ENCODE measurements at places on chromosomes 7 and 10.

- no peak for DNase-seq
These were observed 65.8 kb downstream of the SORCS3 start for GRCh38 chr10:104706886-104707285.

DNA sequence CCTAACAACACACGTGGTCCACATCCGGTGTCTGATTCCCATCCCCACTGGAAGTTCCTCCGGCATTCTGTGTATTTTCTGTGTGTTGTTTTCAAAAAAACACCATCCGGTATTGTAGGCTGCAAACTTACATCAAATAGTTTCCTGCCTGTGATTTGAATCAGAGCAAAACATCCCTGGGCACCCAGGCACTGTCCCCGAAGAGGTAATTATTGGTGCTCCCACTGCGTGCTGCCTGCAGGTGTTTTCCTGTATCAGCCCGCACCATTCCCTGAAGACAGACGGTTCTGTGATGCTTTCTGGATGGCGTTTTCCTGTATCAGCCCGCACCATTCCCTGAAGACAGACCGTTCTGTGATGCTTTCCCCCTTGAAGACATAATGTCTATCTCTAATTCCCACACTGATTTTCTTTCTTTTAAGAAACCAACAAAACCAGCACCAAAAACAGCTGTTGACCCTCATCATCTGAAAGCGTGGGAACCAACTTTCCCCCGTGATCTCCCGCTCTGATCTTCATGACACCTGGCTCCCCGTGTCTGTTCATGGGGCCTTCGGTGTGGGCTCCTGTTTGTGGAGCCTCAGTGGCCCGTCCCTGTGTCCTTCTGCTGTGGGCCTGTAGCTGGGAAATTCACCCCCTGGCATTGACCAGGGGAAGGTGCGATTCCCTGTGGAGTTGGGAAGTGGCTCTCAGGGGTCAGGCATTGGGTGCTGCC is 205.3 kb downstream of the ADARB2 start:
- DNase-seq, result no peak

DNA sequence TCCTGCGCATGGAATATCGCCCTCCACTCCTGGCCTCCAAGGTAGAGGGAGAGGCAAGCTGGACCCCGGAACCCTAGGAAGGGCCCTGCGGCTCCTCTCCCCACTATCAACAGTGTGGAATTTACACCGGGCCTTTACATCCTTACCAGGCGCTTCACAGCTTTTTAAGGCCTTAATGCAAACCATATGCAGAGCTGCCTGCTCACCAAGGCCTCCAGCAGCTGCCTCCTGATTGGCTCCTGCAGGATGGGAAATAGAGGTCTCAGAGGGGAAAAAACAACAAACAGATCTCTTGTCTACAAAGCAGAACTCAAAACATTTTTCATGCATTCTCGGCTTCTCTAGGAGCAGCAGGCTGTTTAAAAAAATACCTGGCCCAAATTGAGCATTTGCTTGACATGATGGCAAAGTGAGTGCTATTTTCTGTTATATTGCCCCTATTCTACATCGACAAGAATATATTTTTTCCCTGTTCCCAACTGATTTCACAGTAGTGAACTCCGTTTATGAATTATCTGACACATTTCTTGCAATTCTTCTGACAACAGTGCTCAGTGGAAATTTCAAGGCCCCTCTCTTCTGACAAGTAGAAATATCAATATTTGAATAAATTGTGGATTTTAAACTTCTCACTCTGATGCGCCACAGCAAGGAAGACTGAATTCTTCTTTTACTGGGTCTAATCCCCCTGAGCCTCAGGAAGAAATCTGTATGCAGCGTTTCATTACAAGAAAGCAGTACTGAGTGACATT is 51.7 kb downstream of the EBF3 start:
- DNase-seq, result no peak

GRCh38 chr7:99560834-99561736 is 2.6 kb downstream of the ZNF655 start:
- DNase-seq, result no peak

- DNase-seq, result no peak
These were observed 40.9 kb upstream of the MTPN start for GRCh38 chr7:136018104-136018503.

GRCh38 chr7:8154272-8154671 is 107.7 kb downstream of the ICA1 start:
- DNase-seq, result no peak

Measured in amniotic stem cell (primary cell).